ENCODE measurements at places on chromosomes 6 and 20.

GRCh38 chr20:37711994-37712964 lies 18.4 kb downstream of the CTNNBL1 start:
- DNase-seq, result no peak

GRCh38 chr6:147331401-147331800 lies 127.2 kb downstream of the STXBP5 start:
- DNase-seq, result no peak

GRCh38 chr20:4838526-4838925 lies 116.8 kb downstream of the PRND start:
- no peak for DNase-seq

DNA sequence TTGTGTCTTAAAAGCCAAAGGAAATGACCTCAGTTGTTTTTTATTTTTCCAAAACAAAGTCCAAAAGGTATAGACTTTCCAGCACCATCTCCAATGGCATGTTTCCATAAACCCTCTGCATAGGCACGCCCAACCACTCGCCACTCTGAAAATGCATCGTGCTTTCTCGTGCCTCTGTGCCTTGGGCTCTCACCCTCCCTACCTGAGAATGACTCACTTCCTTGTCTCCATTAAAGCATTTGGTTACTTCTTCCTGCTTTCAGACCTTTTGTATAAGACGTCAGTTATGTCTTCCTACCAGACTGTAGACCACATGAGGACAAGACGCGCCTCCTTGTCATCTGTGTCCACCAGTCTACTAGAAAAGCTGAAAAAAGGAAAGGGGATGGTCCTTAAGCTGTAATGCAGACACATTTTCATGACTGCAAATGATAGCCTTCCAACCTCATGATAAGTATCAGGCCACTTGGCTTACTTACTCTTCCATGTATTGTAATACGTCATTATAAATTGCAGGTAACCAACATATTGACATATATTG lies 61.2 kb upstream of the CDYL start:
- no peak for DNase-seq

GRCh38 chr6:170284126-170284773 lies 6.6 kb downstream of the DLL1 start:
- no peak for DNase-seq

DNA sequence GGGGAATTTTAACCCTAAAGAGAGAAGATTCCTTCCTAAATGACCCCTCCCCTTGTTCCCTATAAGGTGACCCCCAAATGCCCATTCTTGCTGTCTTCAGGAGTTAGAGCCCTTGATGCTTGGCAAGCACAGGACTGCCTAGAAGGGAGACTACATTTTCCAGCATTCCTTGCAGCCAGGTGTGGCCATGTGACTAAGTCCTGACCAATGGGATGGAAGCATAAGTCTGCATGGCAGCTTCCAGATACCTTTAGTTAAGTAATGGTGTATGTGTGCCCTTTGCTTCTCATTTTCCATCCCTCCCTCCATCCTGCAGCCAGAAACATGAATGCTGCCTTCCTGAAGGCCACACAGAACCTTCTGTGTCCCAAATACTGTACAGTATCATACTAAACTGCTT lies 5.5 kb downstream of the BFSP1 start:
- DNase-seq, result no peak

GRCh38 chr20:34220561-34220960 lies 20.7 kb upstream of the ASIP start:
- no peak for DNase-seq

DNA sequence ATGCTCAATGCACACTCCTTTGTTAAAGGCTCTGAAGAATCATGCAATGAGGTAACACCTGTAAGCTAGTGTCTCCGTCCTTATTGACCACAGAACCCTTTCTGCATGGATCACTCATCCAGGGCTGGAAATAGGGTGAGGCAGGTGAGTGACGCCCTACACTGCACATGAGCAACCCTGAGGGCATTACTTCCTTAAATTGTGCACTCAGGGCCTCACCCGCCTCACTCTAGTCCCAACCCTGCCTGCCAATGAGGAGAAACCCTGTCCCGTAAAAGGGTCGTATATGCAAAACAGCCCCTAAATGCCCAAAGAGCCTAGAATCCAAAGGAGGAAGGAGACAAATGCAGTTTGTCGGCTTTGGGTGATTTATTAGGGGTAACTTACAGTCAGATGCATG lies 33.6 kb upstream of the NOP56 start:
- DNase-seq, result no peak

- no peak for DNase-seq
These were observed 31.3 kb downstream of the SLC26A8 start for GRCh38 chr6:35993150-35993549.

- no peak for DNase-seq
These were observed 116.5 kb downstream of the SYNDIG1 start for GRCh38 chr20:24585796-24586522.

DNA sequence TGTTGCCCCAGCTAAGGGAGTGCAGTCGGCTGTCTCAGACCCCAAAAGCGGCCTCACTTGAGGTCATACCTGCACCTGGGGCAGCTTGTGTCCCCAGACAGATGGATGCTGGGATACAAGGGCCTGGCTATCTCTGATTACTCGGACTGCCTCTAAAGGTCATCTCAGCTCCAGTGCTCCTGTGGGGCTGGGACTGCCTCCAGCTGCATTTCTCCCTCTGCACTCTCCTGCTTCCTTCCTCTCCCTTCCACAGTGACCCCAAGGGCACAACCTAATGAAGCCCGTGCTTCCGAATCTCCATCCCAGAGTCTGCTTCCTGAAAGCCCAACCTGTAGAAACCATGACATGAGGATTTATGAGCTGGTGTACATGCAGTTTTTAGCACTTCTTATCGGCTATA lies 22.8 kb upstream of the OCSTAMP start:
- DNase-seq, result no peak

DNA sequence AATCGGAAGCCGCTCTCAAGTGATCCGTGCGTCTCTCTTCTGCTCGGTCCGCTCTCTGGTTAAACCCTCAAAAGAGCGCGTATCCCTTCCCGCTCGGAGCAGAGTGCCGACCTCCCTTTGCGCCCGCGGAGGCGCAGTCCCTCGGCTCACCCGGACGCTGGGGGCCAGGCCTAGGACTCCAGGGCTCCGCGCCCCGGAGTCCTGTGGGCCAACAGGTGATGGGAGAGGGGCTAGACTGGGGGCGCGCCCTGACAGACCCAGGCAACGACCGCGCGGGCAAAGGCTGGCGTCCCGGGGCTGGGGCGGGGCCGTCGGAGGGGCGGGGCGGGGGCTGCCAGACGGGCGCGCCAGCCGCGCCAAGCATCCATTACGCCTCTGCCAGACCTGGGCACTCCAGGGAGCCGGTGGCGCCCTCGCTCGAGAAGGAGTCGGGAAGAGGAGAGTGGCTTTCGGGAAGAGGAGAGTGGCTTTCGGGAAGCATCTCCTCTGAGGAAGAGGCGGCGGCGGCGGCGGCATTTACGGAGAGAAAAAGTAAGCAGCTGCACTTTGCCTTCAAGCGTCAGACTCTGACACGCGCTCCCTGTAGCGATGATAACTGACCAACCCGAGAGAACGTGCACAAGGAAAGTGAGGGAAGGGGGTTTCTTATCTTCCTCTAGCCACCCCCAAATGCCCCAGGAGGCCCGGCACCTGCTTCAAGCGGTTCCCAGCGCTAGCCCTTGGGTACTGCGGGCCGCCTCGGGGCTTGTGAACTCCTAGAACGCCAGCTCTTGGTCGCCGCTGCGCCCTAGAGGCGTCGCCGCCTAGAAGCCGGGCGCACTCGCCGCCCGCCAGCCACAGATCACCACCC lies 2.6 kb downstream of the EPHA7 start:
- no peak for DNase-seq

GRCh38 chr20:48659858-48660257 lies 167.9 kb downstream of the PREX1 start:
- DNase-seq, result no peak

DNA sequence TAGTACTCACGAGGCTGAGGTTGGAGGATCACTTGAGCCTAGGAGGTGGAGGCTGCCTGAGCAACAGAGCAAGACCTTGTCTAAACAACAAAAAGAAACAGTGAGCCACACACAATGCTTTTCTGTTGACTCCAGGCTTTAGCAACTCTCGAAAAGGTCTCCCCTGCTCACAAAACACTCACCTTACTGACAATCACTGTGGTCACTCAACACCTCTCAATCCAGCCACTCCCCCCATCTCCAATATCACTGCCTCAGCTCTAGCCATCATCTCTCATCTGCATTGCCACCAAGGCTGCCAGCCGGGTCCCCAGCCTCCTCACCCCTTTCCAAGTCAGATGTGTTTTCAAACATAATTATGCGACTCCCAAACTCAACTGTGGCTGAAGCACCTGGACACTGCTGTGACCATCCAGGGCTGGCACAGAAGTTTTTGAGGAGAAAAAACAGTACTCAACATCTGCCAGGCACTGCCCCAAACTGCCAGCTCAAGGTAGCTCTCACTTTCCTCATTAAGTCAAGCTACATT lies 218.0 kb upstream of the ARID1B start:
- DNase-seq, result no peak

DNA sequence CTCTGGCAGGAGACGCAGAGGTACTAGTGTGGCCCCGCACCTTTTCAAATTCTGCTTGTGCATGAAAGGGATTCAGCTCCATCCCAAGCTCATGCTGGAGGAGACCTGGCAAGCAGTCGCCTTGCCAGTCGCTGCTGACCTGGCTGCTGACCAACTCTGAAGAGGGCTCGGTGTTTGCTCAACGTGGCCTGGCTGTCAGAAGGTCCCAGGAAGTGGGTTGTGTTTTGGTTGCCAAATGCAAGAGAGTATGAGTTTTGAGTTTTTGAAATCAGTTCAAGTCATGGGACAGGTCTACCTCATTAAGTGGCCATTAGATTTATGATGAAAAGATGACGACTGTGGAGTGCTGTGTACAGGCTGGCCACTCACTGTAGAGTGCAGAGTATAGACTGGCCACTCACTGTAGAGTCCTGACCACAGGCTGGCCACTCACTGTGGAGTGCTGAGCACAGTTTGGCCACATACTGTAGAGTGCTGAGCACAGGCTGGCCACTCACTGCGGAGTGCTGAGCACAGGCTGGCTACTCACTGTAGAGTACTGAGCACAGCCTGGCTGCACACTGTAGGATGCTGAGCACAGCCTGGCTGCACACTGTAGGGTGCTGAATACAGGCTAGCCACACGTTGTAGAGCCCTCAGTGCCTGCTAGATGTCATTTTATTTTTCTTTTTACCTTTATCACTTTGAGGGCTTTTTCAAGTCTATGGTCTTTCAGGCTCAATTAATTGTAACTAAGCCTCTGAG lies 193.9 kb downstream of the ZNF217 start:
- DNase-seq, result no peak

GRCh38 chr6:35197196-35197595 lies 16.6 kb upstream of the SCUBE3 start:
- DNase-seq, result no peak

DNA sequence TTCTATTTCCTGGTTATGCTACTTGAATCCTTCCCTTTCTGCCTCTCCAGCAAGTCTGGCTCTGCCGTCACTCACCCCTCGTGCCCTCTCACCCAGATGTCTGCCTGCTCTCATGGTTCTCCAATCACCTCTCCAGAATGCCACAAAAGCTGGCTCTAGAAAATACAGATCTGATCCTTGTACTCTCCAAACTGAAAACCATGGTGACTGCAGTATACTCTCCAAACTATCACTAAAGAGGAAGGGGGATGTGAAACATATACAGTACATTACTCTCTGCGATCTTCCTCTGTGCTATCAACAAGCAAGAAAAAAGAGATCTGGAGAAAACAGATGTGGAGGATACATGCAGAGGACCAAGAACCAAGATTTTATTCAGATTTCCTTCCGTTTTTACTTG lies 91.1 kb downstream of the ATXN1 start:
- DNase-seq, result no peak

DNA sequence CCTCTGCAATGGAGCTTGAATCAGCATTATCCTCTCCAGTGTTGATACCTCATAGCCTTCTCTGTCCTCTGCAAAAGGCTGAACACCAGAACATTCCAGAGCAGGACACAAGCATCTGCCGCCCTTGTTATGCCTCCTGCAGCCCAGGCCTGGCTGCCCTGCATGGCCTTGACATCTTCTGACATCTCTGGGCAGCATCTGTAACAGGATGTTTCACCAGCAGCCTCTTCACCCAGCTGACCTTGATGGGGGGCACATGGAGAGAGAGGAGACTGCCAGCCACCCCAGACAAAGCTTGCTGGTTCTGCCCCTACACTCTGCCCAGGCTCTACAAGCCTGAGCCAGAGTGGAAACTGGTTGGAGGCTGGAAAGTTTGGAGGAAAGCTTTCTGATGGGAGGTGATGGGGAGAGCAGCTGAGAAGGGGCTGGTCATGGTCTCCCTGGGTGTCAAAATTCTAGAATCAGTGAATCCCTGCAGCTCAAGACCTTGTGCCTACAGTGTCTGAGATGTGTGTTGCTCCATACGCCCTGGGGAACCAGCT lies 145.1 kb downstream of the MRPL14 start:
- no peak for DNase-seq

GRCh38 chr6:125987026-125987617 lies 782 bp downstream of the TRMT11 start:
- DNase-seq, result no peak

- DNase-seq, result no peak
These were observed 5.7 kb upstream of the FKBP5 start for GRCh38 chr6:35694462-35694861.

- no peak for DNase-seq
These were observed 37.8 kb upstream of the ZNF831 start for GRCh38 chr20:59125836-59126235.

DNA sequence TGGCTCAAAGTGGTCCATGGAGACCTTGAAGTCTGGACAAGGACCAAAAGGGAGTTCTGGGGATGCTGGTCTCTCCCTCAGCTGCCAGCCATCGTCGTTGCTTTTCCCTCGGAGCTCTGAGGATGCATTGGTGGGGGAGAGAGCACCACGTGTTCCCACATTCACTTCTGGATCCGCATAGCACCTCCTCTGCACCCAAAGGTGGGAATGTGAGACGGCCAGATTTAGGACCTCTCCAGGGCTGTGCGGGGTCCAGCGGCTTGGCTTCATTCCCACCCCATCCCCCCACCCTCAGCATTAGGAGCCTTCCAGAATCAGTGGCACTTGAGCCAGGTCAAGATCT lies 1.1 kb downstream of the EPB41L1 start:
- no peak for DNase-seq

GRCh38 chr6:156717542-156717941 lies 59.6 kb upstream of the ARID1B start:
- no peak for DNase-seq

GRCh38 chr6:24194978-24195700 lies 69.1 kb downstream of the NRSN1 start:
- DNase-seq, result no peak

- DNase-seq, result no peak
These were observed 47.7 kb downstream of the SCML4 start for GRCh38 chr6:107776415-107776814.

DNA sequence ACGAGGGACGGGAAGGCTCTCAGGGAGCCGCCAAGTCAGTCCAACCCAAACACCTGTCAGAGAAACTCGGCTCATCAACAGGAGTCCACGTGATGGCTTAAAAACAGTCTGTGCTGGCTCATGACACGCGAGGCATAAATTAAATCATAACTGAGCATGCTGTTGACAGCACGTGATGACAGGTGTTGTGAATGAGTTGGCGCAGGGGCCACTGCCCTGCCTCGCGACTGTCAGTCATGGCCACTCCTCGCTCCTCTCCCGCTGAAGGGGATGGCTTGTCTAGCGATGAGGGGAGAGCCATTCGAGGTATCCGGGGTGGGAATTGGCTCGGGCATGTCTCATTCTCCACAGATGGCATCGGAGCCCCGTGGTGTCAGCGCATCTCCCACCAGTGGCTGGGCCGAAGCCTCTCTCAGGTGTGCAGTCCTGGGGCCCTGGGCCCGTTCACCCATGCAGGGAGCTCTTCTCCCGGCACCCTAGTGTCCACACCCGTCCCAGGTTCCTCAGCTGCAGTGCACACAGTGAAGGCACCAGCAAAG lies 313.3 kb downstream of the BMP7 start:
- no peak for DNase-seq

Data from stimulated activated CD4-positive, alpha-beta T cell treated with anti-CD3 and anti-CD28 coated beads, TNF-alpha, amount 100 ng/mL, for 48 hours (primary cell).